Right kidney (tissue), 9 donors: ENCODE measurements at places on chromosomes 5 and 9.

GRCh38 chr5:54159153-54159892, 151.1 kb downstream of the ARL15 start:
- DNase-seq, result no peak

DNA sequence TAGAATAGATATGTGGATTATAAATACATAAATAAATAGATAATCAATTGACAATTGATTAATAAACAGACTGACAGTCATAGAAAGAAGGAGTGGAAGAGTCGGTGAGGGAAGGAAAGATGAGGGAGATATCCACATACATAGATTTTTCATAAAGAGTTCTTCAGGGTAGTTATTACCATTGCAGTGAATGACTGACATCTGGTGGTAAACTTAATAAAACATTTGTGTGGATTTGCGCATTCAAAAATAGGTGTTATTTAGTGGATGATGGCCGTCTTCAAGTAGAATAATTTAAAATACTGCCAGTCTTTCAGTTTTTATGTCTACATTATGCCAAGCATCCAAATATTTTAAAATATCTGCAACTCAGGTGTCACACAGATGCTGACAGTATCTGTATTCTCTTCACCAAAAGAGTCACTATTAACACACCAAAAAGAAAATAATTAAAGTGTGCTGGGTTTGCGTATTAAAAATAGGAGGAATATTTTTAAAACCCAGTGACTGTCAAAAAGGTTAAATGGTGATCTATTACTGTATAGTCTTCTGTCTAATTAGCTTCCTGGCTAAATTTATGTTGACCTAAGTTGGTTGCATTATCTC, 78.8 kb downstream of the GIN1 start:
- no peak for DNase-seq

DNA sequence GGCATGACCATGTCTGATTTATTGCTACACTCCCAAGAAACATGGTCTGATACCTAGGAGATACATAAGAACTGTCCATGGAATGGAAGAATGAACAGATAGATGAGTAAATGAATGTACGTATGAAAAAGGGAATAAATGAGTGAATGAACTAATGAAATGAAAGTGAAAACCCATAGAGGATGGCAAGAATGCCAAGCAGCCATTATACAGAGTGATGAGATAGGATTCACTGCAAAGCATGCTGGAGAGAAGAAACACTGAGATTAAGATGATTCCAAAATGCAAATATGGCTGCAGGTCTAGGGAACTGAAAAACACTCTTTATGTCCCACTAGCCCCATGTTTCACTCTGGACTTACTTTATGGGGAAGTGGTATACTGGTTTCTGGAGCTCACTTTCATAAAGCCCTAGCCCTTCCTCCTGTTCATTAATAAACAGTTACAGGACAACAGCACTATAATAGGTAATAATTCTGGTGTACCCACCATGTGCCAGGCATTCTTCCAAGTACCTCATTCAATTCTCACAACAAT, 170.3 kb upstream of the RAD23B start:
- DNase-seq, result no peak

DNA sequence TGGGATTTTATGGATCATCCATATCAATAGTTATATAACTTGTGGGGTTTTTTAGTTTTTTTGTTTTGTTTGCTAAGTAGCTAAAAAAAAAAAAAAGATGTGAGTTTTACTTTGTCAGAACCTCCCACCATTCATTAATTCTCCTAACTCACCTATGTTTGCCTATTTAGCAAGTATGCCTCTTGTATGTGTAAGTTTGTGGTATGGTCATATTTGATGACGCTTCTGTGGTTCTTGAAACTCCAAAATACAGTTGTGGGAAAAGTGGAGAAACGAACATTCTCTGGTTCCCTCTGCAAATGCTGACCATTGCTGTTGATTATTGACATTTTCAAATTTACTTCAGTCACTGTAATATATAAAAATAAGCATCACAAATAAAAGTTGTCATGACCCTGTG, 75.7 kb downstream of the PBX3 start:
- DNase-seq, result no peak

GRCh38 chr9:129698254-129698757, 32.9 kb downstream of the PRRX2 start:
- DNase-seq, result no peak

GRCh38 chr9:114385397-114386181, 2.2 kb downstream of the AKNA start:
- no peak for DNase-seq

GRCh38 chr5:41973087-41973486, 48.0 kb downstream of the FBXO4 start:
- no peak for DNase-seq

GRCh38 chr5:141869514-141869913, 8.7 kb downstream of the PCDH1 start:
- no peak for DNase-seq

DNA sequence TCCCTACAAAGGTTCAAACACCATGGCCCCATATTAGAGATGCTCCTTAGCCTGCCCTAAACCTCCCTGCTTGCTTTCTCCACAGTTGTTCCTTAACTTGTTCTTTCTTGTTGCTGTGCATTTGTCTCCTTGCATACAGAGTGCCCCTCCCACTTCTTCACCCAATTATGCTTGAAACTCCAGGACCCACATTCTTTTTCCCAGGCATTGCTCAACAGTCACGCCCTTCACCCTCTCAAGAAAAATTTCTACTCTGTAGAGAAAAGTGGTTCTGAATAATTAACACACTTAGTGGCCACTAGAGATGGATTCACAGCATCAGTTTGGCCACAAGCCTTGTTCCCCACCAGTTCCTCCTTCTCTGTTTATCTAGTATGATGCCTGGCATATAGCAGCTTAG, 57.7 kb downstream of the NREP start:
- DNase-seq, result no peak

DNA sequence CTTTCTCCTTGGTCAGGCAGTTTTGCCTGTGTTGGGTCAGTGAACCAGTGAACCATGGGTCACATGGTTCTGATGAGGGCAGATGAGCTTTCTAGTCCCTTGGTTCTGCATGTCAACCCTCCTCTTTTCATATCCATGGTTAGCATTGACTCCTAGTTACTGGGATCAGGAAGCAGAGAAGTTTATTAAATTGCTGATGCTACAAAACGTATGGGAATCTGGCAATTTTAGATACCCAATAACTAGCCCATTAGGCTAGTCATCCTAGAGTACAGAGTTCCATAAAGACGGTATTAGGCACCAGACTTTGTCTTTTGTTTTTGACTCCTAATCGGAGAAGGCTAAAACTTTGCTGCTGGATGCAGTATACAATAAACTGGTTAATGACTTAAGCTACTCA, 273.1 kb downstream of the ATPSCKMT start:
- no peak for DNase-seq
